ENCODE measurements at places on chromosomes 2 and 18.

GRCh38 chr2:2902547-2903281, 474.9 kb downstream of the EIPR1 start:
- no peaks in the 10 kb centered on the region for H3K36me3 ChIP-seq
- H3K4me3 ChIP-seq = no peak overlapping the region
- H3K27ac ChIP-seq = no peak overlapping the region
- H3K4me1 ChIP-seq = peaks cover 24% of the 10 kb centered on the region
- no peak for DNase-seq
- no peaks in the 10 kb centered on the region for H3K27me3 ChIP-seq

- H3K4me1 ChIP-seq = no peaks in the 10 kb centered on the region
- H3K27ac ChIP-seq = no peak overlapping the region
- H3K36me3 ChIP-seq = no peaks in the 10 kb centered on the region
- H3K4me3 ChIP-seq = no peak overlapping the region
- no peaks in the 10 kb centered on the region for H3K27me3 ChIP-seq
- DNase-seq = no peak
Measured at GRCh38 chr18:27903906-27904305, 273.0 kb downstream of the CDH2 start.

DNA sequence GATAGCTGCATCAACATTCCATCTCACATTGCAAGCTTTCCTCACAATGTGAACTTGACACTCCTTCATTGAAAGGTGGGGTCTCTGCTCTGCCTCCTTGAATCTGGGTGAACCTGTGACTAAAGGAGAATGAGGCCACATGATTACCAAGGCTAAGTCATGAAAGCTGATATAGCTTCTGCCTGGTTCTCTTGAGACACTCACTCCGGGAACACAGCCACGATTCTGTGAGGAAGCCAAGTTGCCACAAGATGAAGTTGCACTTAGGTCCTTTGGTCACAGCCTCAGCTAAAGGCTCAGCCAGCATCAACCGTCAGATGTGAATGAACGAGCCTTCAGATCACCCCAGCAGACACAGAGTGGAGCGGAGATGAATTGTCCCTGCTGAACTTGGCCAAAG, 94.7 kb upstream of the FAM136A start:
- no peaks in the 10 kb centered on the region for H3K36me3 ChIP-seq
- no peaks in the 10 kb centered on the region for H3K27me3 ChIP-seq
- no peak overlapping the region for H3K27ac ChIP-seq
- H3K4me1 ChIP-seq = no peaks in the 10 kb centered on the region
- no peak for DNase-seq

DNA sequence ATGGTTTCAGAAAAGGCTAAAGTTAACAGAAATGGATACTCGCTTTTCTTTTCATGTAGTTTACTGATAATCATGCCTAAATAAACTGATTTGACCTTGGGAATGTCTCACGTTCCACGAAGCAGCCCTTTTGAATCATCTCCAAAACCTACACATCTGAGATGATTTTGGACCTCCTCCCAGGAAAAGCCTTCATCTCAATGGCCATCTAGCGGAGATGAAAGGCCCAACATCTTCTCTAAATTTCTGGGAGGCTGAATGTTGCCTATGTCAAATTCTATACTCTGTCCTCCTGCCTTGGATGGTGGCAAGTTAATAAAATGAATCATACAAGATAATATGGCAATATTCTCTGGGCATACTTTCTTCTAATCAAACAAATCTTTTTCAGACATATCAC, 448.5 kb downstream of the ZEB2 start:
- no peaks in the 10 kb centered on the region for H3K36me3 ChIP-seq
- no peak overlapping the region for H3K4me3 ChIP-seq
- H3K27ac ChIP-seq = no peak overlapping the region
- H3K4me1 ChIP-seq = no peaks in the 10 kb centered on the region

GRCh38 chr2:175158894-175159293, 9.1 kb downstream of the ATF2 start:
- H3K4me1 ChIP-seq = no peaks in the 10 kb centered on the region
- no peak overlapping the region for H3K27ac ChIP-seq
- no peaks in the 10 kb centered on the region for H3K27me3 ChIP-seq

GRCh38 chr2:178271629-178272333, 77.5 kb downstream of the OSBPL6 start:
- no peak overlapping the region for H3K27ac ChIP-seq
- no peaks in the 10 kb centered on the region for H3K27me3 ChIP-seq
- H3K4me3 ChIP-seq = no peak overlapping the region
- no peaks in the 10 kb centered on the region for H3K4me1 ChIP-seq
